ENCODE measurements at places on chromosomes 1 and 21.

- no peak for DNase-seq
These were observed 12.6 kb downstream of the RHBDL2 start for GRCh38 chr1:38929054-38929453.

DNA sequence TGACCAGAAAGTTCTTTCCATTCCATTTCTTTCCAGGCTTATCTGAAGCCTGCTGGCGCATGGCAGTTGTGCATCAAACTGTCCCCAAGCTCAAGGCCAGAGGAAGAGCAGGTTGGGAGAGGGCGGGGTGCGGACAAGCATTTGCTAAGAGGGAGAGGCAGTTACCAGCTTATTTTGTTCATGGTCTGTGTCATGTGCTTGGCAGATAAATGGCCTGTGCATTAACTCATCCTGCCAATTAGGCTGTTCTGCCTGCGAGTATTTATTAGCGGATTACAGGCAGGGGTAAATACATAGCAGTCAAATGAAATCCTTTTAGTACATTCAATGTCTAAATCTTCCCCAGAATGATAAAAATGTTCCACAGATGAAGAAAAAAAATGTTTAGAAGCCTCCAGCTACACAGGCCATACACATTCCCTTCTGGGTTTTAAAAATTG, 48.9 kb upstream of the B3GALNT2 start:
- no peak for DNase-seq

- DNase-seq: no peak
These were observed 42.1 kb downstream of the NRIP1 start for GRCh38 chr21:15022608-15023261.

DNA sequence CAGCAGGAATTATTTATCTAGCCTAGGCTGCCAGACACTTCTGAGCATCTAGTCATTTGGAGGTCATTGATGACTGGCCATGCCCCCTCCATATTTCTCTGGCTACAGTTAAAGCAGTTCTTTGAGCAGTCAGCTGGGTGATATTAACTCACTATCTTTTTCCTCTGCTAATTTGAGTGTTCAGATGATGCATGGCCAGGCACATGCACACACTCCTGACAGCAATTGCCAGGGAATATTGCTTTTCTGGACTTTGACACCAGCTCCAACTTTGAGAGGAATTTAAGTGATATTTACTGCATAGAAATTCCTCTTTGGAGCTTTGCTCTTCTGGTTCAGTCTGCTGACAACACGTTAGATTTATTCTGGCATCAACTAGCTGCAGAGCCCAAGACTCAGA, 52.6 kb downstream of the CD247 start:
- no peak for DNase-seq

DNA sequence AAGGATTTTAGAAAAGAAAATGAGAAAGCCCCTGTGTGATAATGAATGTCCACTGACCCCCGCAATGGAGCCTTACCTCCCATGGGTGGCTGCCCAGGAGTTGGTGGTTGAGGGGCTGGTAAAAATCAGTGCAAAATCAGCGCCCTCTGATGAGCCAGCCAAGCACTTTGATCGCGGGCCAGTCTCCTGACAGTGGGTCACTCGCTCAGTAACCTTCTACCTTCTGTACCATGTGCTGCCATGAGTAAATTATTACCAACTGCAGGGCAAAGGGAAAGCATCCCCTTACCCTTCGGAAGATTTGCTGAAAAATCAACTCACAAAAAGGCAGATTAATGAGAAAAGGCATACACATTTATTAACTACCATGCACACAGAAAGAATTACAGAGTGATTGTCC, 58.8 kb downstream of the KCNK1 start:
- DNase-seq: no peak

- DNase-seq: no peak
These were observed 34.3 kb upstream of the EDEM3 start for GRCh38 chr1:184788970-184789369.

DNA sequence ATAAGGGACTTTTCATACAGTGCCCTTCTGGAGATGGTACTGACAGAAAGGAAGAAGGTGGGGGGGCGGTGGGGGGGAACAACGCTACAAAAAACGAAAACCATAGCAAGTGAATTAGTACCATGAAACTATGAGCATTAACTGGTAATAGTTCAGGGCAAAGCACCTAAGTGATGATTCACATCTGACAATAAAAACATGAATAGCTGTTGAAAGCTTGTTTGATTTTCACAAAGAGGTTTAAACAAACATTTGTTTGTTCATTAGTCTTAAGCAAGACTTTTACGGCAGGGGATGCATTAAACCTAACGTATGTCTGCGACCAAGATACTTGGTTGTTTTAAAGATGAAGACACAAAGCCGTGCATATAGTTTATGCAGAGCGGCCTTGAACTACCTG, 177.5 kb downstream of the LMO4 start:
- DNase-seq: no peak

DNA sequence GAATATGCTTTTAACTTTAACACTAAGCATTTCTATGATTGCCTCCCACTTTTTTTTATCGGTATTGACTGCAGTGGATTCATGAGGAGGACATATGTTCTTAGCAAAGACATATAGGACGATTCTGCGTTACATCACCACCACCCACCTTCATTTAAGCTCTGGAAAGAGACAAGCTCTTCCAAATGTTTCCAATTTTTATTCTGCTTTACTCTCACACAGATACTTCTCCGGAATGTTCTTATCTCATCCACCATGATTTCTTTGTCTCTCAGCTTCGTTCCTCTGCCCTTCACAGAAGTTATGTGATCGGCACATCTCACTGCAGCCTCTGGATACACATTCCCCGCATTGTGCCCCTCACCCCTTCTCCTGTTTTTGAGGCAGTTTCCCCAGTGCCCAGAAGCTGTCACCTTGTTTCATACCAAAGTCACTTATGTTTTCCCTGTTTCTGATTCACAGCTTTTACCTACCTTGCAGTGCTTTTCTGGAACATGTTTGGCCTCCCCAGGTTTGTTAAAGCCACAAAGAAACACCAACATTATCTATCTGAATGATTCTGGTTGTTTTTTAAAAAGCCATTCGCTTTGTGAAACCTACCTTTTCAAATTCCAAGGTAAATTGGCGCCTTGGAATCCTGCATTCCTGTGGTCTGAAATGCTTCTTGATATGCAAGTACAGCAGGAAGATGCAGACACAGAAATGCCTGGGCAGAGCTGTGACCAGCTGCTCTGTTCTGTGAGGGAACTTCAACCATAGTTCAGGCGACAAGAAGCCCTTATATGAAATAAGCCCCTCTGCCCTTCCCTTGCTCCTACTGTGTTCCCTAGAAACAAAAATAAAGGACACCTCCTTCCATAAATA, 1020.2 kb downstream of the TTLL7 start:
- no peak for DNase-seq

DNA sequence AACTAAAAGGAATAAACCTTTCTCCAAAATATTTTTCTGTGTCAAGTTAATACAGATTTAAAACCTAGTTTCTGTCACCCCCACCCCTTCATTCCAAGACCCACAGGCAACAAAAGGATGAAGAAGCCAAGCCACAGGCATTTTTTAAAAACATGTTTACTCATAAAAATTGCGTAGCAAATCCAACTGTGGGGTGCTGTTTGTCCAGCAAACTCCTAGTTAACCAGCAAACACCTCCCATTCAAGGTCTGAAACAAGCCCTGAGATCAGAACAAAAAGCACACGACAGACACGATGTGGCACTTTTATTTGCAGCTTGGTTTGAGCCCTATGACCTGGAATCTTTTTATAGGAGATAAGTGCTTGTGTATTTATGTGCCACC, 149.9 kb upstream of the CAMK1G start:
- no peak for DNase-seq

GRCh38 chr1:60727552-60727951, 354.8 kb upstream of the NFIA start:
- DNase-seq: no peak

DNA sequence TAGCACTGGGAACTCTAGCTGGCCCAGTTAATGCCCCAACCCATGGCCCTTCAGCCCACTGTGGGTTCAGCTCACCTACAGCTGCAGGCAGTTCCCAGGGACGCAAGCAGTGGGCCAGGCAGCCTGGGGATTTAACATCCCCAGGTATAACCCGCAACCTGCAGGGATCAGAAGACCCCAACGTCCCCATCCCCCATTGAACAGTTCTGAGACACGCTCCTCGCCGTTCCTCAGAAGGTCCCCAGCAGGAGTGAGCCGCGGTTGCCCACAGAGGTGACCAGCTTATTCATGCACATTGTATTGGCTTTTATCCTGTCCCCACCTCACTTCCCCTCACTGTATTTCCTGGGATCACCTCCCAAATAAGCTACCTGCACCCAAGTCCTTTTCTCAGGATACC, 5.0 kb upstream of the MATN1 start:
- DNase-seq: no peak

- no peak for DNase-seq
These were observed 36.2 kb downstream of the IRF2BP2 start for GRCh38 chr1:234573711-234574299.

- DNase-seq: no peak
These were observed 54.1 kb upstream of the LYST start for GRCh38 chr1:235920596-235921375.

DNA sequence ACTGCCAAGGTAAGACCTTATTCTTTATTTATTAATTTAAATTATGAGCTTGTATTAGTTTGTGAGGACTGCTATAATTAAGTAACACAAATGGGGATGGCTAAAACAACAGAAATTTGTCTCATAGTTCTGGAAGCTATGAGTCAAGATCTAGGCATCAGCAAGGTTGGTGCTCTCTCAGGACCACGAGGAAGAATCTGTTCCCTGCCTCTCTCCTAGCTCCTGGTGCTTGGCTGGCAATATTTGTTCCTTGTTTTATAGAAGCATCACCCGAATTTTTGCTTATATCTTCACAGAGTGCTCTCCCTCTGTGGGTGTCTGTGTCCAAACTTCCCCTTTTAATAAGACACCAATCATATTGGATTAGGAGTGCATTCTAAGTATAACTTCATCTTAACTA, 41.4 kb upstream of the CCDC190 start:
- DNase-seq: no peak
